NCI-H345 (cell line): ENCODE measurements at places on chromosomes 3 and 15.

DNA sequence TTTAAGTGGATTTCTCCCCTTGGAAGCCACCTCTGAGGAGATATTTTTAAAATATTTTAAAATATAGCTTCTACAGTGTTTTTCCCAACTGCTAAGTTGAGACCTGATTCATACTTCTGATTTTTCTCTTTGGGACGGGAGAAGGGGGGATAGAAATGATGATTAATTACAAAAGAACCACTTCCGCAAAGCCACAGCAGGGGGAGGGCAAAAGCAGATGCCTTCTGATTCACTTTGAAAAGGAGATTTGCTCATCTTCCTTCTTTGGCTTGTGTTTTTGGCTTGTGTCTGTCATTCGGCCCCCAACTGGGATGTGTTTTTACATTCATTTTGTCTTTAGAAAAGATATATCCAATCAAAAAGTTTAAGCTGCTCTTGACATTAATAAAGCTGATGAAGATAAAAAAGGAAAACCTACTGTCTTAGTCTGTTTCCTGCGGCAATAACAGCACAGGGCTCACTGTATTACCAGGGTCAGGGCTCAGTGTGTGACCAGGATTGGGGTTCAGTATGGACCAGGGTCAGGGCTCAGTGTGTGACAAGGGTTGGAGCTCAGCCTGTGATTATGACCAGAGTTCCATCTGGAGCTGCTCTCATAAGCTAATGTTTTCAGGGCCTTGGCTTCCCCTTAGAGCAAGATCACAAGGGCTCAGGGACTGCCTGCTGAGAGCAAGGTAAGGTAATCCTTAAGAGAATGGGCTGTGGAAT is 223.2 kb downstream of the MTHFS start:
- DNase-seq, result no peak

- no peak for DNase-seq
These were observed 58.6 kb upstream of the NUDT16 start for GRCh38 chr3:131323014-131323413.

- no peak for DNase-seq
These were observed 186.9 kb upstream of the TLE3 start for GRCh38 chr15:70284438-70285214.

GRCh38 chr3:185280572-185281365 is 26.9 kb upstream of the EHHADH start:
- DNase-seq, result peak; percentile 34

- no peak for DNase-seq
These were observed 346.2 kb downstream of the SLC9A9 start for GRCh38 chr3:143502081-143502480.

- DNase-seq, result no peak
These were observed 10.2 kb downstream of the CDCP1 start for GRCh38 chr3:45135959-45136358.

- no peak for DNase-seq
These were observed 72.8 kb downstream of the SMAD3 start for GRCh38 chr15:67137951-67138848.

- DNase-seq, result no peak
These were observed 63.9 kb downstream of the PPARG start for GRCh38 chr3:12352755-12353154.

DNA sequence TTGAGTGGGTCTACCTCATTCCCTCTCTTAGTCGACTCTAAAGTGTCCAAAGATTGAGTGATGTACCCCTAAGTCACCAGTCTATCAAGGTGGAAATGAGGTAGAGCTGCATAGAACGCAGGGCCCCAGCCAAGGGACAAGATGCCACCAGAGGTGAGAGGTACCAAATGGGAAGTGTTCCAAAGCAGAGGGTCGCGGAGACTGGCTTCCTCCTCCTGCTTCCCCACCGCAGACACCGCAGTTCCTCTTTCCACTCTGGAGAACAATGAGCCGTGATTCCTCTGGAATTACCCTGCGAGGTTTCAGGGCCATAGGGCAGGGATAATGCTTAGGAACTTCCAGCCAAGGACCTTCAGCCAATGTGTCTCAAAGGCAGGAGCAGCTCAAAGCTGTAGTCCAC is 55.8 kb downstream of the DAPK2 start:
- DNase-seq, result no peak

DNA sequence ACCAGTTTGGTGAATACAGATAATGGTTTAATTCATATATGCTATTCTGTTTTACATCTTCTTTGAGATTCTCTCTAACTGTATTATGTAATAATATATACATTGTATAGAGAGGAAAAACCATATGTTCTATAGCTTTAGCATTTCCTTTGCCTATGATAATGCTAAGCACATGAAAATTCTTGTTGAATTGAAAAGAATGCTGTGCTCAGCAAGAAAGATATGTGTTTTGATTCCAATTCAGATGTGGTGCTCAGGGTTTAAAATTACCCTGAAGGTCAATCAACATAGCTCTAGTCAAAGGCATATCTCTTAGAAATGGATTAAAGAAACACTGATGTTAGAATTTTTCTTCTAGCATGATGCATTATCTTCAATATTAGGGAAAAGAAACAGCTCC is 8.5 kb upstream of the TUSC7 start:
- DNase-seq, result no peak

GRCh38 chr3:196868297-196868661 is 559 bp downstream of the SENP5 start:
- DNase-seq, result peak; percentile 45

DNA sequence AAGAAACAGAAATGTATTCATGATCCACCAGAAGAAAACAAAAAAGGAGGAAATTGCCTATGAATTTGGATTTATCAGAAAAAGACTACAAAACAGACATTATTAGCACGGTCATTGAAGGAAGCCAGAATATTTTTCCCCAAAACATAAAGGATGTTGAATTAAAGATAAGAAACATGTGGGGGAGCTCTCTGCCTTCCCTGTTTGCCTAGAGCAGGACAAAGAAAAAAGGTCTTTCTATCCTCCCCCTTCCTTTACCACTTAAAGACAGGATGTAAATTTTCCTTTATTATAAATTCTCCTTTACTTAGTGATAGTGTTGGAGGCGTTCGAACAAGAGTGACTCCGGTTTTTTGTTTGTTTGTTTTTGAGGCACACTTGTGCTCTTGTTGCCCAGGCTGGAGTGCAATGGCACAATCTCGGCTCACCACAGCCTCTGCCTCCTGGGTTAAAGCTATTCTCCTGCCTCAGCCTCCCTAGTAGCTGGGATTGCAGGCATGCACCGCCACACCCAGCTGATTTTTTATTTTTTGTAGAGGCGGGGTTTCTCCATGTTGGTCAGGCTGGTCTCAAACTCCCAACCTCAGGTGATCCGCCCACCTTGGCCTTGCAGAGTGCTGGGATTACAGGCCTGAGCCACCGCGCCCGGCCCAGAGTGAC is 14.9 kb upstream of the RPN1 start:
- DNase-seq, result no peak

- DNase-seq, result no peak
These were observed 19.8 kb downstream of the MRPS11 start for GRCh38 chr15:88487178-88487795.

DNA sequence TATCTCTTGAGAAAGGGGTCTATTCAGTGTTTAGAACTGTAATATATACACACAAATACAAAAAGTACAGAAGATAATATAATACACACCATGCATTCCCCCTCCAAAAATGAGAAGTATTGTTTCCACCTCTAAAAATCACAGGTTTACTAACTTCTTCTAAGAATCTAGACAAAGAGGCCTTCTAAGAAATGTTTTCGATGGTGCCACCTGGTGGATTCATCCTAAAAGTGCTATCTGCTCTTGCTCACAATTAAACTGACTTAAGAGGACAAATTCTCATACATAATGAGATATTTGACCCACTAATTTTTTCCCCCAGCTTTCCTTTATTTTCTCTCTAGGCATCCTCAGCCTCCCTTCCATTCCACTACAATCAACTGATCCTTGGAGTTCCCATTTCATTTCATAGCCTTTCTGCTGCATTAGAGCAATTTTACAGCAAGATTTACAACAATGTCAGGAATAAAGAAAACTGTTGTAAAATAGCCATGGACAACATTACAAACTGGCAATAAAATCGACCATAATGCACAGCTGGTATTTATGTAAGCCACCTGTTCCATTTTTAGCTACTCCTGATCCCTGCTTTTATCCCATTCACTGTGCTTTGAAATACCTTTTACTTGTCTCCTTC is 124.6 kb downstream of the ARRDC4 start:
- peak; percentile 19 for DNase-seq

DNA sequence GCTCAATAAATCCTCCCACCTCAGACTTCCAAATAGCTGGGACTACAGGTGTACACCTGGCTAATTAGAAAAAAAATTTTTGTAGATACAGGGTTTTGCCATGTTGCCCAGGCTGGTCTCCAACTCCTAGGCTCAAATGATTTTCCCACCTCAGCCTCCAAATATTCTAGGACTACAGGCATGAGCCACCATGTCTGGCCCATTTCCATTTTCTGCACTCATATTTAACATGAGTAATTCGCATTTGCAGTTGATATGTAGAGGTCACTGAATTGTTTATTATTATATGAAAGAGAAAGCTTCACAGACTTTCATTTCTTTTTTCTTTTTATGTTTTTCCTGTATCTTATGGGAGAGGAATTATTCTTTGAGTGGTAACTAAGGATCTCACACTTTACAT is 492.7 kb downstream of the CNTN3 start:
- DNase-seq, result no peak

DNA sequence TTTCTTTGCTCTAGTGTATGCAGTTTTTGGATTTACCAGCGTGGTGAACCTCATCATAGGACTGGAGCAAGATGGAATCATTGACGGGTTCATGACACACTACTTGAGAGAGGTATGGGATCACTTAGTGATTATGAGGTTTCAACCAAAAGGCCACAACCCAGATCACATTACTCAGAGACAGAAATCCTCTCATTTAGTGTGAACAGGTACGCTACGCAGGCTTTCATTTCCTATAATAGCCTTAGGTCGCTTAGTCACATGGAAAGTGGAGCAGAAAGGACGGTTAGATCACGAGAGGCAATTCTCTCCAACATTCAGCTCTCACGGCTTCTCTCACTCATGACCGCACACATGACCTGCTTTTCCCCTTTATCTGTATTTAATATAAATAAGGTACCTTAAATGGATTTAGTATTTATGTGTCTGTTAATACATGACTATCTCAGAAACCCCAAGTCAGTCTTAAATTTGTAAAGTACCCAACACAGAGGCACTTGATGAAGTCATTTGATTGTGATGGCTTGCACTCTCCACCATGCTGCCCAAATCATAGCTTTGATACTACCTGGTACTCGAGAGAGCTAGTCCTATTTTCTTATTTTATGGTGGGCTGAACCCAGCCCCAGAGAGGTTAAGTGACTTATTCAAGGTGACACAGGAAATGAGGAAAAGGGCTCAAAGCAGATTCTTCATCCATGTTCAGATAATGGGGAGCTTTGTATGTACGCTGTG is 8.6 kb downstream of the TM6SF1 start:
- no peak for DNase-seq

DNA sequence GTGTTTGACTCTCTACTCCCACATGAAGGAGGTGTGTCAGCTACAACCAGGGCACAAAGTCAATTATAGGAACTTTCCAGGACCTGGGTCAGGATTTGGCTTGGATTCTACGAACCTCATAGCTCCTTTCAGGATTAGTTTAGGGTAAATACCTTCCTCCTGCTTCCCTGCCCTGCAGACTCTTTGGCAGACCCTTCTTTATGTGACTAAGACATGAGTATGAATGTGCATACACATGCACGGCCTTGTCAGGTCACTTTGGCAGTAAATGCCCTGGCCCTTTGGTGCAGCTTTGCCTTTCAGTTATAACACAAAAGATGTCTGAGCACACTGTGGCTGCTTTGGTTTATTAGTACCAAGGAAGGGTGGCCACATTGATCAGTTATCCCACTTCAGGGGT is 68.9 kb downstream of the GHSR start:
- DNase-seq, result no peak

- no peak for DNase-seq
These were observed 25.0 kb upstream of the RAD18 start for GRCh38 chr3:8988384-8988655.

DNA sequence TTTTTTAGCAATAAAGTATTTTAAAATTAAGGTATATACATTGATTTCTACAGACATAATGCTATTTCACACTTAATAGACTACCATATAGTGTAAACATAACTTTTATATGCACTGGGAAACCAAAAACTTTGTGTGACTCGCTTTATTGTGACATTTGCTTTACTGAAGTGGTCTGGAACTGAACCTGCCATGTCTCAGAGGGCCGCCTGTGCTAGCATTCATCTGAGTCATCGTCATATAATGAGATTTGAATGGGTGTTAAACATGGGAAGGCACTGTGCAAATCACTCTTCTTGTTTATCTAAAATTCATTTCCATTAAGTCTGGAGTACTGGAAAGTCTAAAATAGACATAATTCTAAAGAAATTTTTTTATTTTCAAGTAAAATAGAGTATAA is 12.9 kb downstream of the EIF2AK4 start:
- DNase-seq, result no peak

- no peak for DNase-seq
These were observed 220.5 kb downstream of the NR1D2 start for GRCh38 chr3:24165603-24165982.

- no peak for DNase-seq
These were observed 34.9 kb upstream of the TIMP4 start for GRCh38 chr3:12193485-12194165.

DNA sequence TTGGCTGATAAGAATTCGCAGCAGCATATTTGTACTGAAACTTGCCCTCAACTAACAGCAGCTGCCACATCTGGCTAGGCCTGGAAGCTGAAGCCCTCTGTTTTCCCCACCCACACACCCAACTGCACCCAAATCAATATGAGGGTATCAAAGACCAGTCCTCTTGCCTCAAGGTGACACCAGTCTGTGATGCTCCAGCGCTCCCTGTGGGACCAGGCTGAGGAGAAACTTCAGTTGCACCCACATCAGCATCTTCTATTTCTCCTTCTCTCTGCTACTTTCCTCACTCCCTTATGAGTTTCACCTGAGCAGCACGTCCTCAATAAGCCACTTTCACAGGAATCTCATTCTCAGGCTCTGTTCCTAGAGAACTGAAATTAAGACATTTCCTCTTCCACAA is 18.7 kb upstream of the GRAMD1C start:
- DNase-seq, result no peak

- no peak for DNase-seq
These were observed 61.7 kb downstream of the TMEM212 start for GRCh38 chr3:171904829-171905228.

GRCh38 chr3:35760146-35760545 is 120.8 kb downstream of the ARPP21 start:
- DNase-seq, result no peak

DNA sequence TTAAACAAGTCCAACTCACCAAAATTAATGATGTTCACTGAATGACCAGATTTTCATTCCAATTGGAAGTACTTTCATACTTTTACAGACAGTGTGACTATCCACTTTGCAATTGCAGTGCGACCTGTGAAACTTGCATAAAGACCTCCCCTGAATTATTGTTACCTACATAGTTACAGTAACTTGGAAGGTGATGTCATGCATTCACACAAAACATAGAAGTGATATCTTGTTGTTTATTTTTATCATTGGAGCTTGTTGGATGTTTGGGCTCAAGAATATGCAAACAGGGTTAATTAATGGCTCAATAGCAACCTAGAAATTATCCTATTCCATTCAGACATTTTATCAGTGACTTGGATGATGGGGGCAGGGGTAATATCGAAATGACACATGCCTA is 470.9 kb downstream of the MECOM start:
- DNase-seq, result no peak

- no peak for DNase-seq
These were observed 297.9 kb downstream of the FHIT start for GRCh38 chr3:60953351-60953750.

- DNase-seq, result no peak
These were observed 6.8 kb downstream of the ARPIN start for GRCh38 chr15:89905846-89906378.
